ENCODE measurements at places on chromosomes 5 and 9.
A peak's percentile ranks its signal among the peaks of the same experiment; 100 is the strongest.

DNA sequence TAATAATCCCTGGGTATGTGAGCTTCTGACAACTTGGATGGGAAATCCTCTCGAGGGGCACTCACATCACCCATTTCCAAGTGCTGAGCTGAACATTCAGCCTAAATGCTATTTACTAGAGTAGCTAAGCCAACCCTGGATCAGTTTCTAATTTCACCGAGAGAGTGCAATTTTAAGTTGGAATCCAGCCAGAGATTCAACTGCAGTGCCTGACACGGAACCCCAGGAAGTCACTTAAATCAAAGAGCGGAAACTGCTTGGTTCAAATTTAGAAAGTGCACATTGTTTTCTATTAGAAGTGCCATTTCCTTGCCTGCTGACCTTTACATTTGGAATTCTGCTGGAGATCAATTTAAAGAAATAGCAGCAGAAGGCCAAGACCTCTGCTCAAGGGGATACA is 8.8 kb downstream of the SPRY4 start:
- DNase-seq = no peak

- DNase-seq = no peak
Measured at GRCh38 chr5:81696418-81697397, 54.2 kb downstream of the SSBP2 start.

- no peak for DNase-seq
Measured at GRCh38 chr9:72575666-72576065, 54.3 kb downstream of the TMC1 start.

GRCh38 chr9:22147813-22148527 is 138.9 kb upstream of the CDKN2B start:
- peak; percentile 22 for DNase-seq

DNA sequence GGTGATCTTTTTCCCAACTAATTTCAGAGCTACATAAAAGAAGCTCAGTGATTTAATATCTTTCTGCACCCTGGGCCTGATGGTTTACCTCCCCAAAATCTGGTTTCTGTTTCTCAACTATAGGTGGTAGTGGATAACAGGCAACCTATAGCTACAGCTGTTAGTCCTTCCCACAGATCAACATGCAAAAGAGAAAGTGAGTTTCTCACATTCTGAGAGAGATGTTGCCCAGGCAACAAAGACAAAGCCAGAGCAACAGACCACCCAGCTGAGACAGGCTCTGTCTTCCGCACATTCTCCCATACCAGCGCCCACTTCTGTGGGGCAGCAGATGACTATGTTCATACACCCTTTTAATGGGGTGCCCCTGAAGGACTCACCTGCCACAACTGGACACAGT is 40.7 kb upstream of the PPP2R2B start:
- no peak for DNase-seq

DNA sequence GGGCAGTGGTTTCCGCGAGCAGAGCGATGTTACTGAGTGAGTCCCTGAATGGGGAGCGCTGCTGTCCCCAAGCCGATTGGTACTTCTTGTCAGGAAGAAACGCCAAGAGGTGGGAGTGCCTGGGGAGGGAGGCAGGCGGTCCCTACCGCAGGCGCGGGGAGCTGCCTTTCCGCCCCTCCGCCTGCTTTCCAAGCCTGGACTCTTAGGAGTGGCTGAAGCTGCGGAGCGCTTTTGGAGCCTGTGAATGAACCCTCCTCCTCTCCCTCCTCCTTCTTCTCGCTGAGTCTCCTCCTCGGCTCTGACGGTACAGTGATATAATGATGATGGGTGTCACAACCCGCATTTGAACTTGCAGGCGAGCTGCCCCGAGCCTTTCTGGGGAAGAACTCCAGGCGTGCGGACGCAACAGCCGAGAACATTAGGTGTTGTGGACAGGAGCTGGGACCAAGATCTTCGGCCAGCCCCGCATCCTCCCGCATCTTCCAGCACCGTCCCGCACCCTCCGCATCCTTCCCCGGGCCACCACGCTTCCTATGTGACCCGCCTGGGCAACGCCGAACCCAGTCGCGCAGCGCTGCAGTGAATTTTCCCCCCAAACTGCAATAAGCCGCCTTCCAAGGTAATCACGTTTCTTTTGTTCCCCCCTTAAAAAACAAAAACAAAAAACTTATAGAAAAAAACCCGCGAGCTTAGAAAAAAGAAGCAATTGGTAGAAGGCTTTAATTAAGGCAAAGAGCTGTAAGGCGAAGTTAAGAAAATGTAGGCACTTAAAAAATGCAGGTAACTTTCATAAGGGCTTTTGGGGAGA is at the start of gene VCAN:
VCAN (plus strand) TSS at position 340 of the 808 bp plus-strand sequence. CDS start 11,775 bp downstream, outside the sequence.
- DNase-seq = peak; percentile 4

- no peak for DNase-seq
Measured at GRCh38 chr5:37086466-37087173, 162.6 kb downstream of the CPLANE1 start.

Data from stimulated activated naive CD8-positive, alpha-beta T cell treated with anti-CD3 and anti-CD28 coated beads, Interleukin-15, amount 100 ng/mL, for 72 hours (primary cell).